ENCODE measurements at places on chromosomes 1 and 21.
A peak's percentile ranks its signal among the peaks of the same experiment; 100 is the strongest.

DNA sequence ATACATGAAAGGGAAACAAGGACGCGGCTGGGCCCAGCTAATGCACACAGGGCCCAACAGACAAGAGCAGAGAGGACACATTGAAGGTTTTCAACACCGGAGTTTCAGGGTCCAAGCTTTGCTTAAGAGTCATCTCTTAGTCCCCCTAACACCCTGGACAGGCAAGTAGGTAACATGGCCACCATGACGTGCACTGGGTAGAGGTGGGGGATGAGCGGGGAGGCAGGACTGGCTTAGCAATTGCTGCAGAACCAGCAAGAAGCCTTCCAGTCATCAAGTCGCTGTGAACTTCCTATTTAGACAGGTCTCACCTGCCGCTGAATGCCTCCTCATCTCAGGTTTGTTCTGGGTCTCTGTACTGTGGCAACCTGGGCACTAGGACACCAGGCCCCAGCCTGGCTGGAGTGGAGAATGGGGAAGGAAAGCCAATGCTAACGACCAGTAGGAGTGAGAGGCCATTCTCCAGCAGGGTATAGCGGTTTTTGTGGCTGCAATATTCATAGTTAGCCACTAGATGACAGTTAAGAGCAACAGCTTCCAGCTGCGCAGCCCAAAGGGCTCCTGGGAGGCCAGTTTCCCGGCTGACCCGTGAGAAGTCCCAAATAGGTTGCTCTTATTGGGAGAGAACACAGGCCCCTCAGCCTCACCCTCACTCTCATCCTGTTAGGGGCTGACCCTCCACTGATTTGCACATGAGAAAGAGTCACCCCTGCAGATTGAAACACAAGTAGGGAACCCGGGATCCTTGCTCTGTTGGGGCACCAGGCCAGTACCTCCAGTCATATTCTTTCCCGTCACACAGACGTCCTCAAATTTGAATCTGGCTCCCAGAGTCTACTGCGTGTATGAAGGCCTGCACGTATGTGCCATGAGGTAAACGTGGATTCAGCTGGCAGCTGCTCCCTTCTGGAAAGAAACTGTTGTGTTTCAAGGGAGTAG lies 6.0 kb upstream of the PIGC start:
- DNase-seq, result peak; percentile 31

DNA sequence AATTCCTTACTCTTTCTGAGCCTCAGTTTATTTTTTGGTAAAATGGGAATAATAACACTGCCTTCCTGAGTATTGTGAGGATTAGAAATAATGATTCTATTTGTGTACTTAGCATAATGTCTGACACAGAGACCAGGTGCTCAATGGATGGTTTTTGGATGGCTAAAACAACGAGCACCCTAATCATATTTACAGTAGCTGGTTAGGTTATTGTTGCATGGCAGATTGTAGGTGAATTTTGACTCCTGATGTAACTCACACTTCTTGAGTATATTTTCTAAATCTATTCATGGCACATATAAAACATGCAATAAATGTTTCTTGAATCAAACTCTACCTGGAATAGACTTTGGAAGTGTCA lies 11.9 kb upstream of the DUSP10 start:
- DNase-seq, result no peak

DNA sequence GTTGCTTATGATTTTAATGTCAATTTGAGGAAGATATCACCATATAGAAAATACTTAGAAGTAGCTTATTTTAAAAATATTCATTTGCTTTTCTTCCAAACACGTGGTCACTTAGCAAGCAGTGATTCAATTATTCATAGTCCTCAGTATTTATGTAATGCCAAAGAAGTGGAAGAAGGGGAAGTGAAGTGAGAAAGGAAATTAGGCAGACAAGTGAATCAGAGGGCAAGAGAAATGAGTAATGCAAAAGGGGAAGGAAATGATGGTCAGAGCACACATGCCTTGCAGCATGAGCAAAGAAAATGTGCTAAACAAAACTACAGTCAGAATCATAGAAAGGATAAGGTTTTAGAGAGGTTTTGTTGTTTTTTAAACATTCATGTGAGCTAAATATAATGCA lies 31.8 kb downstream of the SDCCAG8 start:
- no peak for DNase-seq

GRCh38 chr1:76763738-76764137 lies 103.5 kb upstream of the ST6GALNAC5 start:
- DNase-seq, result no peak

- no peak for DNase-seq
These were observed 246.3 kb downstream of the SIPA1L2 start for GRCh38 chr1:232383455-232384123.

DNA sequence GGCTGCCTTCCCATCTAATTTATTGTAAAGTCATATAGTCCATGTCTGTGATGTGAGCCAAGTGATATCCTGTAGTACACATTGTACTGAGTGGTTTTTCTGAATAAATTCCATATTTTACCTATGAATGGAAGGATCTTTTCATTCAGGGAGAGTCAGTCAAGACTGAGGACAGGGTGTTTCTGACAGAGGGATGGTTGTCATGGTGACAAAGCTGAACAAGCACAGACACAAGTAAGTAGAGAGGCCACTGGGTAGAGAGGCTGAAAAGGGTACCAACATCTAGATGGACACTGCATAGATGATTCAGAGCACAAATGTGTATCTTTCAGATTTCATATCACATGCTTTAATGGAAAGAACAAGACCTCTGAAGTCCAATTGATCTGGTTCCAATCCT lies 22.6 kb upstream of the IL20 start:
- no peak for DNase-seq

- no peak for DNase-seq
These were observed 30.1 kb downstream of the OLFML3 start for GRCh38 chr1:114009393-114009792.

DNA sequence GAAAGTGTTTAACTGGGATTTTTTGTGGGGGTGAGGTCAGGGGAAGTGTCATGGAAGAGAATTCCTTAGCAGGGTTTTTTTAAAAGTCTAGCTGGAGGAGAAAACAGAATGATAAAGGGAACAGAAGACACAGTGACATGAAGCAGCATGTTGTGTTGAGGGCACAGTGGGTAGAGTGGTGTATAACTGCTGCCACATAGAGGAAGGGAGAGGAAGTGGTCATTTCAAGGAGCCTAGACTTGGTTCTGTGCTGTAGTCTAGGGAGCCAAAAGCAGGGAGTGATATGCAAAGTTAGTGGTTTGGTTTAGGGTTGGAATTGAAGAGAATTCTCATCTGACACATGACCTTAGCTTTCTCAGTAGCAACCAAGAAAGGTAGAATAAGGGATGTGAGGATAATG lies 10.2 kb downstream of the EEIG2 start:
- no peak for DNase-seq

GRCh38 chr1:217138173-217138765 lies 415.0 kb upstream of the ESRRG start:
- DNase-seq, result no peak

DNA sequence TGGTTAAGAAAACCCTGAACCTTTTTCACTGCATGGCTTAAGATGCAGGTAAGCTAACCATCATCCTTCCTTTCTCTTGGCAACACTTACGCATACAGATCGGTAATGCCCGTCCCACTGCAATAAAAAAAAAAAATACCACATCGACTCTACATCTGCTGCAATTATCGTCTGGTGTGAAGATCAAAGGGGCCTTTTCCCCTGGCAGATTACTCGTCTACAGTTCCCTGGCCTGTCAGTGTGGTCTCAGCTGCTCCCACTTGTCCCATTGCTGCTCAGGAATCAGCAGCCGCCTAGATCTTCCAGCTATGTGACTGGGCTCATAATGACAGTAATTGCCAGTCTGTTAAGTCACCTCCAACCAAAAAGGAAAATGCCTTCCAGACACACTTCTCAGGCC lies 133.1 kb downstream of the SETD4 start:
- no peak for DNase-seq

DNA sequence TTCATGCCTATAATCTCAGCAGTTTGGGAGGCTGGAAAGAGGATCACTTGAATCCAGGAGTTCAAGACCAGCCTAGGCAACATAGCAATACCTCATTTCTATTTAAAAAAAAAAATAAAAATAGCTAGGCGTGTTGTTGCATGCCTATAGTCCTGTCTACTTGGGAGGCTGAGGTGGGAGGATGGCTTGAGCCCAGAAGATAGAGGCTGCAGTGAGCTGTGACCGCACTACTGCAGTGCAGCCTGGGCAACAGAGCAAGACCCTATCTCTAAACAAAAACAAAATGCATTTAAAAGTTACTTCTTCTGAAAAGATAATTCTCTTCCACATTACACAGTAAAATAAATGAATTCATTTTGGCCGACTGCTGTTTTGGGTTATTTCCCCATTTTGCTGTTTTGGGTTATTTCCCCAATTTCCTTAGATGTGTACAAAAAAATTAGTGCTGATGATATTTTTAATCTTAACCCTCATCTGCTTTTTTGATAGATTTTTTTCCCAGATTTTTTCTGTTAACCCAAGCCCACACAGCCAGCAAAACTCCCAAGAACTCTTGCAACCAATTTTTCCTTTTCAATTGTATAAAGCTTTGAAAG lies 23.0 kb upstream of the SAMSN1 start:
- no peak for DNase-seq

DNA sequence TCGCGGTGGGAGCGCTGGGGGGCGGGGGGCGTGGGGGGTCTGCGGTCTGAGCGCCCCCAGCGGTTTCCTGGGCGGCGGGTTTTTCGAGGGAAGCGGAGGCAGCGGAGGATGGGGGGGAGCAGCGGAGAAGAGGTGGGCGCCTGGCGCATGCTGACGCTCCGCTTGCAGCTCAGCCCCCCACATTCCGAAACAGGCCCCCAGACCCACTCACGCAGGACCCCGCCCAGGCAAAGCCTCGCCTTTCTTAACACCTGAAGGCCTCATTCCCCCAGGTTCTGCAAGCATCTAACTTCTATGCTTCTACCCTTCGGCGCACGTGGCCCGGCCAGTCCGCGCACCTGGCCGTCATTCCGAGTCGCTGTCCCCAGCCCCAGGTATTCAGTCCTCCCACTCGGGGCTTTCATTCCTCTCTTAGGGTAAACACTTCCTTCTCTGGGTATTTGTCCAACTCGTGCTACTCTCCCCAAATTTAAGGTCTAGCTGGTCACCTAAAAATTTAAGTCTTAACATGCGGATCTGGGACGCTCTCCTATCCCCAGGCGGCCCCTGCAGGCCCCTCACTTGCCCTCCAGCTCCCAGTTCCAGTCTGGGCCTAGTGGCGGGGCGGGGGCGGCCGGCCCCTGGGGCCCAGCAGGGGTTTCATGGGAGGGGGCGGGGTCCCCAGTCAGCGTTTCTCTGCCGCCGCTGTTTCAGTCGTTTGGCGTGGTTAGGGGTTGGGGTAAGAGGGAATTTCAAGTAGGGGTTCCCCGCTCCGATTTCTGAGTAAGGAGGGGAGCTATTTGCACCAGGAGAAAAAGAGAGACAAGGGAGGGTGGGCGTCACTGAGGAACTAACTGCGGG lies 2.8 kb upstream of the ZBTB7B start:
- no peak for DNase-seq

- no peak for DNase-seq
These were observed 7.7 kb upstream of the PPM1J start for GRCh38 chr1:112722601-112723510.

DNA sequence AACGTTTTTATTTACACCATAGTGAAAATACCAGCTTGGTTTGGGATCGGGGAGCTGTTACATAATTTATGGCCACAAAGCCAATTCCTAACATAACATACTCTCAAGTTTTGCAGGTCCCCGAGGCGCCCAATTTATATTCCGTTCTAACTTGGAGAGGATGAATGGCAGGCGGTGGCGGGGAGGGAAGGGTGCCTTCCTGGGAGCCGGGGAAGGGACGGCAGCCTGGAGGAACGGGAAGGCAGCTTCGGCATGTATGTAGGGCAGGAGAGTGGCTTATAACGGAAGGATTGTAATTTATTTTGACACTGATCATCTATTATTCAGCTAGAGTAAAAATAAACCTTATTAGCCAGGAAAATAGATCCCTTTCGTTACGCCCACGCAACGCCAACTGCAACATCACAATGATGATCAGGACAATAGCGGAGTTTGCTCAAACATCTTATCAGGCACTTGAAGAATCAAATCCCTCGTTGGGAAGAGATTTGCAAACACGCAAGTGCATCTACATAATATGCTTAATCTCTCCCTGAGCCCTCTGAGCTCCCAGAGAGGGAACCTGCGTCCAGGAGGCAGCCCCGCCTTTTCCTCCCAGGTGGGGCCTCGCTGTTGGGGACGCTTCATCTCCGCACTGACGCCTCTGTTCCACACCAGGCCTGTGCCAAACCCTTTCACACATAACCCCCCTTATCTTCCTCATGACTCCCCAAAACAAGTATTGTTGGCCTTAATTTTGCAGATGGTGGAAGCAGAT lies 93.7 kb upstream of the C1orf174 start:
- no peak for DNase-seq

DNA sequence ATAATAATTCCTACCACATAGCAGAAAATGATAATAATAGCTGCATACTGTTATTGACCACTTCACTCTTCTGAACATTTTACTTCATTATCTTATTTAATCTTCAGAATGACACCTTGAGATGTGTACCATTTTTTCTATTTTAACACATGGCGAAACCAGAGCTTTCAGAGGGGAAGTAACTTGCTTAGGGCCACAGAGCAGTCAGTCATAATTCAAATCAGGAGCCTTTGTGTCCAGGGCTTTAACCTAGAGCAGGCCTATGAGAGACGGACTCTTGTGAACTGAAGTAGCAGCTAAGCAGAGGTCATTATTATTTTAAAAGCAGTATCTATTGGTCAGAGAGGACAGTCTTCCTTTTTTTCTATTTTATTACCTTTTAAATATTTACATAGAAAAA lies 114.0 kb downstream of the ROR1 start:
- DNase-seq, result no peak

Measured in right renal cortex interstitium (tissue), 3 donors.